Renal cortical epithelial cell (primary cell): ENCODE measurements at places on chromosomes 5 and 9.
A peak's percentile ranks its signal among the peaks of the same experiment; 100 is the strongest.

DNA sequence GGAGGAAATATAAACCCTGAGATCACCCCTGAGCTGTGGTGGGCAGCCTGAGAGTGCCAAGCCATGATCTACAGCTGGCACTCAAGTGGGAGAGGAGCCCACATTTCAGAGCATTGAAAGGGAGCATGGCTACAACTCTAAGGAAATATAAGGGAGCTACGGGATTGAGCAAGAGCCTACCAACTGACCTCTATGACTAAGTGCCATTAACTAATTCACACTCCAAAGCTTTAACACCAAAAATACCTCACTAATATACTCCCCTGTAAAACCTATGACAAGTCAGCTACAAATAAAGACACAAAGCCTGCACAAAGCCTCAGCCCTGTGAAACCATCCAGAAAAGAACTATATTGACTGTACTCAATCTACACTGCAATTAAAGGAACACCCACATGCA is 286.8 kb upstream of the RPS23 start:
- DNase-seq: peak; percentile 91

GRCh38 chr9:93776256-93776655 is 178.9 kb downstream of the BARX1 start:
- DNase-seq: no peak

GRCh38 chr5:110896901-110897300 is 158.1 kb downstream of the SLC25A46 start:
- no peak for DNase-seq

GRCh38 chr9:134682651-134683364 is 41.2 kb downstream of the COL5A1 start:
- DNase-seq: no peak

DNA sequence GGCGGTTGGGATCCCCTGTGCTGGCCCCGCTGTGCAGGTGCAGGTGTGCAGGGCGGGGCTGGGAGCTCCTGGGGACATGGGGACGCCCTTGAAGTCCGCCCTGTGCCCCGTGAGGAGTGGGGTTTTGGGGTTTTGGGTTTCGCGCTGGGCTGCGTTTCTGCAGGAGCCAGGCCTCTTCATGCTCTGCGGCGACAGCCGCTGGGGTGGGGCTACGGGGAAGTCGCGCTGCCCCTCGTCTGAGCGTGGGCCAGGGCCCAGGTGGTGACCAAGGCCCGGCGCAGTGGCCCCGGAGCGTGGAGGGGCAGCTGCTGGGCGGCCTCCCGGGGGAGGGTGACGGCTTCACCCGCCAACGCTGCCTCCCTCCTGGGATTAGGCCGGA is 47.8 kb upstream of the IRX4 start:
- no peak for DNase-seq

DNA sequence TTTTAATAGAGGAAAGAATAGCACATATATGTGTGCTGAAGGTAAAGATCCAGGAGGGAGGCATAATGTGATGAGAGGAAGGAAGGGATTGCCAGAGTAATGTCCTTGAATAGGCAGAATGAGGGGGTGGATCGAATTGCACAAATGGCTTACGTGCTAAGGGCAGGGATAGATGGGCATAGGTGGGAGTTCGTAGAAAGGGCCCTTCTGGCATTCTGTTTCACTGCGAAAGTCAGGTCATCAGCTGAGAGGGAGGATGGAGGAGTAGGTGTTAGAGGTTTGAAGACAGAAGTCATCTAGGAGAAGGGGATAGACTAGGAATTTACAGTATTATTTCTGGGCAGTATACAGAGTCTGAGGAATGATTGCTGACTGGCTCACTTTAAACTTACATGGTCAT is 32.1 kb downstream of the CNOT6 start:
- no peak for DNase-seq
